ENCODE measurements at places on chromosomes 7 and 10.

- DNase-seq = peak; percentile 27
Observed at GRCh38 chr10:3548702-3549101, 236.3 kb downstream of the KLF6 start.

- DNase-seq = no peak
Observed at GRCh38 chr10:96577069-96577468, 9.7 kb downstream of the TM9SF3 start.

GRCh38 chr7:71171476-71171875, 39.5 kb downstream of the GALNT17 start:
- DNase-seq = peak; percentile 12

DNA sequence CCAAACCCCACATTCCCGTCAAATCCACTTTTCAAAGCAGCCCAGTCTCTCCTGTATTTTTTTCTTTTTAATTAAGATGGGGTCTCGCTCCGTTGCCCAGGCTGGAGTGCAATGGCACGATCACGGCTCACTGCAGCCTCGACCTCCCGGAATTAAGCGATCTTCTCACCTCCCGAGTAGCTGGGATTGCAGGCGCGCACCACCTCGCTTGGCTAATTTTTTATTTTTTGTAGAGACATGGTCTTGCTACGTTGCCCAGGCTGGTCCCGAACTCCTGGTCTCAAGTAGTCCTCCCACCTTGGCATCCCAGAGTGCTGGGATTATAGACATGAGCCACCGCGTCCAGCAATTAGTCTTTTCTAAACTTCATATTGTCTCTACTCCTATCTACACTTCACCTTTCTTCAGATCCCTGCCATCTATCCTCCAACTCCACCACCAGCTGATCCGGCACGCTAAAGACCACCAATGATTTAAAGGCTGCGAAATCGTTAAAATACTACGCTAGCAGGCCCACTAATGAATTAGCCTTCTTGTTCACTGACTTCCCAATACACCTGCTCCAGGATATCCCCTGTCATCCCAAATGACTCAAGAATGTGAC, 525 bp upstream of the CHUK start:
- DNase-seq = no peak

GRCh38 chr10:132588301-132589013, 50.9 kb downstream of the INPP5A start:
- peak; percentile 24 for DNase-seq

DNA sequence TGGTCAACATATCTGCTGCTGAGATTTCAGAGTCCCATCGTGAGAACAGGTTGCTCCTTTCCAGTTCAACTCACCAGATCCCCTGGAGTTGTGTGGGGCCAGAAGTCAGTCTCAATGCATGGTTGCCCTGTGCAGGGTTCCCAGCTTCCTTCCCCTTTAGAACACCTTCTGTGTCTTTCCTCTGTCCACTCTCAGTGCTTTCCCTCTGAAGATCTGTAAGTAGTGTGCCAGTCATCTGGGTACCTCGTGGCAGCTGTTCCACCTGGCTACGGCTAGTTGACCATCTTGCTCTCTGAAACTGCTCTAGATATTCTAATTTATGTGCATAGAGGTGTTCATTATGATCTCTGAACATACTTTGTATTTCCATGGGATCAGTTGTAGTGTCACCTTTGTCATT, 36.1 kb upstream of the PRSS37 start:
- no peak for DNase-seq

- peak; percentile 61 for DNase-seq
Observed at GRCh38 chr10:70145666-70146488, 623 bp downstream of the TYSND1 start.

DNA sequence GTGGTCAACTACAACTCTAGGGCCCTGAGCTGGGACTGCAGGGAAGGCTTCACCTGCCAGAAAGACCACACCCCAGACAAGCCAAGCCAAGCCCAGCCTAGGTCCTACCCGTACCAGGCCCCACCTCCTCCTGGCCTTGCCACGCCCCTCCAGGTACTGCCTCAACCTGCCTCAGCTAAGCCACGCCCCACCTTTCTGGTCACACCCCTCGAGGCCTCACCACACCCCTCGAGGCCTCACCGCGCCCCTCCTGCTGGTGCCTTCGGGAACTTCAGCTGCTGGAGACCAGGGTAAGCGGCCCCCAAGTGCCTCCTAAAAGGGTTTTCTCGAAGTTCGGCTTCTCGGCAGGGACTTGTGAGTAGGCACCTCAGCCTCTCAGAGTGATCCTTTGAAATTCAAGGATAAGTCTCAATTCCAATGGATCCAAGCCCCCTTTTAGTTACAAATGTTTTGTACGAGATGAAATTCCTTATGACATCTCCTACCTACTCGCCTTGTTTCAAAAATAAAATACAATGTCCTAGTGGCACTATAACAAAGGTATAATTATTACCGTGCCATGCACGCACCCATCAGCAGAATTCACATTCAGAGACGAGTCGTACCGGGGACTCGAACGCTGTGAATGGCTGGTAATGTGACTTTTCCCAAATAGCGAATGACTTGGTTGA, 171.2 kb downstream of the ARHGAP21 start:
- DNase-seq = peak; percentile 8

GRCh38 chr7:3204526-3204925, 96.5 kb upstream of the SDK1 start:
- no peak for DNase-seq

DNA sequence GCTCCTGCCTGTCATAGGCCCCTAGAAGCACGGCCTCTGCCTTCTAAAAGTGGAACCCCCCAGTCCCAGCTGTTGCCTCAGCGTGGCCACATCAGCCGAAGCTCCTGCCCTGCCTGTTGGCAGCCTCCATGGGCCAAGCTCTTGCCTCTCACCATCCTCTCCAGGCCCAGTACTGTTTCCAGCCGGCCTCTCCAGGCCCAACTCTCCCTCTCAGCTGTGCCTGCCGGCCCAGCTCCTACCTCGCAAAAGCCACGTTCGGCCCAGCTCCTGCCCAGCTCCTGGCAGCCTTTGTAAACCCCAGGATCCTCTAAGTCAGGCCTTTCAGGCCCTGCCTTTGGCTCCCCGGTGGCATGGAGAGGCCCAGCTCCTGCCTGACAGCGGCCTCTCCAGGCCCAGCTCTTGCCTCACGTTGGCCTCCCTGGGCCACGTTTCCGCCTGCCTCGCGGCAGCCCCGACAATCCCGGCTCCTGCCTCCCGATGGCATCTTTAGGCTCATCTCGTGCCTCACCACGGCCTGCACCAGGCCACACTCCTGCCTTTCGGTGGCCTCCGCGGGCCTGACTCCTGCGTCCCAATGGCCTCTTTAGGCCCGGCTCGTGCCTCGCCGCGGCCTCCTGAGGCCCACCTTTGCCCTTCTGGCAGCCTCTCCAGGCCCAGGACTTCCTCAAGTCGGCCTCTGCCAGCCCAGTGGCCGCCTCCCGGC, 17.5 kb upstream of the TMEM248 start:
- DNase-seq = no peak

DNA sequence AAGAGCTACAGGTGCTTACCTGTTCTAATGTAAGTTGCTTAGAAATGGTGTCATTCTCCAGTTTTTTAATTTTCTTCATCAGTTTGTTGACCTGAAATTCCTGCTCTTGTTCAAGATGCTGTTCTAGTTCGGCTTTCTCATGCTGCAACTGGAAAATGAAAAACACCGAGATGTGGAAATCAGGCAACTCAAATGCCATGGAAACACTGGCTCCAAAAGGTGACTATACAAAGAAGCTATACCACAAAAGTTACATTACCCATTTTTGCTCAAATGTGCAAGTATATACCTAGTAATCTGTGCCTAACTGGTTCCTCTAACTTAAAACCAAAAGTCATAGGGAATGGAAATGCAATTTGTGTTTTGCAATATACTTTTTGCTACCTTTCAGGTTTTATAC, 73.8 kb downstream of the CCDC6 start:
- DNase-seq = no peak

DNA sequence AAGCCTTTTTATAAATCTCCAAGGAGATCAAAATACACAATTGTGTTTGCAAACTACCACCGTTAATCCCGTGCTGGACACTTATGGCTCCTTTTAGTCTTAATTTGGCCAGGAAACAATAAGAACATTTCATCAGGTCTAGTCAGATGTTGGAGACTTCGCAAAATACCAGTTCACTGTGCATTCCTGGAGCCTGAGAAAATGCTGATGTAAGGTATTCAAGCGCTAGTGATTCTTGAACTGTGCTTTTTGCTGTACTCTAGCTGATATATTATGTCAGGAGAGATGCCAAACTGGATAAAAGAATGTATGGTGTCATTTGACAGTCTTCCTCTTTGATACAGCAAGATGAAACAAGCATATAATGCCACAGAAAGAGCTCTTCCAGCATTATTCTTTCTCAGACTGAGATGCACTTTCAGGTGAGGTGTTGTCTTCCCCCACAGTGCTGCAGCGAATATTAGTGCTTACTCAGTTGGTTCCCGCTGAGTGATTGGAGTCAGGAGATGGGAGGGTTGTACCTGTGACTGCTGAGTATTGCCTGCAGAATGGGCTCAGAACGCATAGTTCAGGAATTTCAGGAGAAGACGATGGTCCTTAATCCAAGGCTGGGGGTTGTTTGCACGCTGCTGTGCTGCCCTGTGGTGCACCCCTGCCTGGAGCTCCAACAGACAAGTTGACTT, 59.2 kb downstream of the OGDH start:
- peak; percentile 89 for DNase-seq

- DNase-seq = no peak
Observed at GRCh38 chr10:5817322-5818047, 4.3 kb upstream of the GDI2 start.

GRCh38 chr10:17652585-17652984, 8.6 kb downstream of the STAM start:
- DNase-seq = no peak

GRCh38 chr7:19062216-19062615, 55.2 kb downstream of the TWIST1 start:
- no peak for DNase-seq

DNA sequence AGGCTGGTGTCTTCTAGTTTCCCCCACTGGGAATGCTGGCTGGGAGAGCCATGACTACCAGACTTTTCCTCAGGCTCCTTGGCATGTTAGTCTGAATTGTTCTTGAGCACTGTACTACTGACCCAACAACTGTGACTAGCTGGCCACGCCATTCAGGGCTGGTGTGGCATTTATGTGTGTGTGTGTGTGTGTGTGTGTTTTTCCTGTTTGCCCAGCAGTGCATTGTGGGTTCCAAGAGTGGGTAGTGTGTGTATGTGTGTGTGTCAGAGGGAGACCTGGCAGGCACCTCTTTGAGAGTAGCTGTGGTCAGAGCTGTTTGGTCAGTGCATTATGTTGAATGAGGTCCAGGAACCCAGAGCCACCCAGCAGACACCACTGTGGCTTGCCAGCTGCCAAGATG, 9.2 kb downstream of the PCBD1 start:
- DNase-seq = no peak

DNA sequence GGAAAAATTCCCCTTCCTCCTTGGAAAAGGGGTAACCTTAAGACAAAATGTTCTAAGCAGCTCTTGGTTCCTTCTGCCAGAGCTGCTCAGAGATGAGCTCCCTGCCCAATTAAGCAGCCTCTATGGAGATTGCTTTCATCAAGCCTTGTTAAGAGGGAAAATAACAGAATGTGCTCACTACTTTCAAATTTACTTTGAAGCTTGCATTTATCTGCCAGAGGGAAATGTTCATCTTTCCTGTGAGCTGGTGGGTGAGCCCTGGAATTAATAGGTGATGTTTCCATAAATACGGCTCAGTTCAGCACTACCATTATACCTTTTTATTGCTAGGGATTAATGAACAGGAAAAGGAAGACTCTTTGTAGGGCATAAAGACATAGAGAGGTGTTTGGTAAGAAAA, 549.0 kb downstream of the REEP3 start:
- DNase-seq = no peak

DNA sequence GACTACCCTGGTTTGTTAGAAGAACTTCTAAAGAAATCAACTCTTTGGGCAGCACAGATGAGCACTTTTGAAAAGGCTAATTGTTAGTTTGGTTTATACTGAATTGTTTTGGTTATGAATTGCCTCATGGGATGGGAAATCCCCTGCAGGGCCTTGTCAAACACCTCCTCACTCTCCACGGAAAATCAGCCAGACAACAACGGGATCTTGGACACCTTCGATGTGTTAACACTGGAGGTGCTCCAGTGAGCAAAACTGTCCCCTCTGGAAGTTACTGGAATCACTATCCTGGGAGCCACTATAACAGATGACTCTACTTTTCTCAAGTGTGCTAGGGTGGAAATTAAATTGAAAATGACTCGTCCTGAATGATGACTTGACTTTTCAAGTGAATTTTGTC, 38.7 kb downstream of the CDK6 start:
- DNase-seq = peak; percentile 32

GRCh38 chr7:140571538-140572122, 69.0 kb downstream of the DENND2A start:
- no peak for DNase-seq

GRCh38 chr10:110834629-110835301, 37.0 kb upstream of the PDCD4 start:
- DNase-seq = no peak

- DNase-seq = no peak
Observed at GRCh38 chr10:90389876-90390275, 468.0 kb downstream of the HTR7 start.

GRCh38 chr7:4706384-4707216, 24.5 kb downstream of the FOXK1 start:
- DNase-seq = peak; percentile 34

DNA sequence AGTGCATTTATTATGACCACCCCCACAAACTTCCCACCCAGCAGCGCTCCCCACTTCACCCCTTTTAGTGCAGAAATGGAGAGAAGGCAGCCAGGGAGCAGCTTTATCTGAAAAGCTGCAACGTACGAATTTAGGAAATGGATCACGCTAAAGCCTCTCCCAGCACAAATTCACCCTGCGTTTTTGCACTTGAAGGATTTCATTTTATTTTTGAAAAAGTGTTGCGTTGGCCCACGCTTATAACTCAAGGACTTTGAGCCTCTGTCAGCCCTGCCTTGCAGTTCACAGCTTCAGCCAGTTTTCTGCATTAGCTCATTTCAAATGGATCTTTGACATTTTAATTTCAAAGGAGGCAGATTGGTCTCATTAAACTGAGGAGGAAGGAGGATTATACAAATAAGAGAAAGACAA, 556.1 kb downstream of the KCNMA1 start:
- no peak for DNase-seq

GRCh38 chr10:8079126-8079525, 24.6 kb downstream of the GATA3 start:
- no peak for DNase-seq

DNA sequence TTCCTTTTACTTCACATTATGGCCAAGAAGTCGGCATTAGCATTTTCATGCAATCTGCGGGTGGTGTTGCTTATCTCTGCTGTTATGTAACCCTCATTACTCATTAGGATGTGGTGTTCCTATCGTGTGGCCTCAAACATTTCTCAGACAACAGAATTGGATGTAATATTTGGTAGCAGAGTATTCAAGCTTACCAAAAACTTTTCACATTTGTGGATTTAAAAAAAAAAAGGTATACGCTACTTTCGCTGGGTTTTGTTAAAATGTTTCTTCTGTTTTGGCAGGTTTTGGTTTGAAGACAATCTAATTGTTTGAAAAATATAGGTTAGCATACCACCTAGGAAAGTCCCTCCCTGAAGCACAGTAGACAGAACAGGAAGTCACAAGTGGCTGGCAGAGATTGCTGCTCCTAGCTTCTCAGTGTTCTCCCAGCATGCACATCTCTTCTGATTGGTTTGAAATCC, 128.8 kb downstream of the GATA3 start:
- DNase-seq = no peak

GRCh38 chr10:60414877-60415585, 25.4 kb upstream of the ANK3 start:
- peak; percentile 92 for DNase-seq

- DNase-seq = peak; percentile 96
Observed at GRCh38 chr7:134823400-134823799, 44.0 kb downstream of the CALD1 start.
